ENCODE measurements at places on chromosomes 5 and 9.

GRCh38 chr5:53469946-53470687, 10.3 kb upstream of the FST start:
- no peak for DNase-seq

DNA sequence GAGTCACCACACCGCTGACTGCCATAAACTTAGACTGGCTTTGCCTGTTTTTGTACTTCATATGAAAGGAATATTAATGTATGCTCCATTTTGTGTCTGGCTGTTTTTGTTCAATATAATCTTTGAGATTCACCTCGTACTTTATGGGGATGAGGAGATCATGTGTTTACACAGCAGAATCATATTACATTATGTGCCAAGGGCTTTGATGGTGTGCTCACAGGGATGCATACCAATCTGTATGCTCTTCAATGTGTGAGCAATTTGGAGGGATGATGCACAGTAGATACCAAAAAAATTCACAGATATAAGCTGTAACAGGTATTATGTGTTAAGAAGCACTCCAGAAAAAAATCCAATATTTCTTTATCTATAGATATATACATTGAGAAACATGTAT, 113.7 kb downstream of the GABRB2 start:
- no peak for DNase-seq

- DNase-seq = no peak
These were observed 89.7 kb upstream of the PARP8 start for GRCh38 chr5:50576686-50577256.

DNA sequence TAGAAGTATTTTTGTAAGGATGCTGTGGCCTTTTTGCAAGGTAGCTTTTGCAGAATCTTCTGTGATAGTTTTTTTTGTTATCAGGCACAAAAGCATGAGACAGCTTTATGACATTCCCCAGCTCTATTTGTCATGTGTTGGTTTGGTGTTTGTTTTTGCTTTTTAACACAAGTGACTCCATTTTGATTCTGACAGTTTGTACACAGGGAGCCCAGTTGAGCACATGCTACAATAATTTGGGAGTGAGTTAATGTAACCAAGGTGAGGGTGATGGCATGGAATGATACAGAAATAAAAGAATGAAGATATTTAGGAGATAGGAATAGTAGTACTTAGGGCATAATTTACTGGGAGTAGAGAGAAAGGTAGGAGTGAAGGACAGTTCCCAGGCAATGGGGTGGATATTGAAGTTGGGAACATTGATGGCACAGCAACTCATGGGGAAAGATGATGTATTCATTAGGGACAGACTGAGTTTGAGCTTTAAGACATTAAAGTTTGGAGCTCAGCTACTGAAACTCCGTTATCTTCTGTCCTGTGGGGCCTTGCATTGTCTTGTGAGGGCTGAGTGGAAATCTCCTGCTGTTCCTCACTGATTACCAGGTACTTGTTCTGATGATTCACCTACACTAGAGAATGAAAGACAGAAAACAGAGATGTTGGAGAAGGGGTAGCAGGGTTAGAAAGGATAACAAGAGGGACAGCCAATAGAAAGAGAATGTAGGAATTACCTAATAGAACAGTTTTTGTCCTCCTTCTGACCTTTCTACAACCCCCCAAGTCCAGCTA, 88.3 kb upstream of the CCDC112 start:
- no peak for DNase-seq

DNA sequence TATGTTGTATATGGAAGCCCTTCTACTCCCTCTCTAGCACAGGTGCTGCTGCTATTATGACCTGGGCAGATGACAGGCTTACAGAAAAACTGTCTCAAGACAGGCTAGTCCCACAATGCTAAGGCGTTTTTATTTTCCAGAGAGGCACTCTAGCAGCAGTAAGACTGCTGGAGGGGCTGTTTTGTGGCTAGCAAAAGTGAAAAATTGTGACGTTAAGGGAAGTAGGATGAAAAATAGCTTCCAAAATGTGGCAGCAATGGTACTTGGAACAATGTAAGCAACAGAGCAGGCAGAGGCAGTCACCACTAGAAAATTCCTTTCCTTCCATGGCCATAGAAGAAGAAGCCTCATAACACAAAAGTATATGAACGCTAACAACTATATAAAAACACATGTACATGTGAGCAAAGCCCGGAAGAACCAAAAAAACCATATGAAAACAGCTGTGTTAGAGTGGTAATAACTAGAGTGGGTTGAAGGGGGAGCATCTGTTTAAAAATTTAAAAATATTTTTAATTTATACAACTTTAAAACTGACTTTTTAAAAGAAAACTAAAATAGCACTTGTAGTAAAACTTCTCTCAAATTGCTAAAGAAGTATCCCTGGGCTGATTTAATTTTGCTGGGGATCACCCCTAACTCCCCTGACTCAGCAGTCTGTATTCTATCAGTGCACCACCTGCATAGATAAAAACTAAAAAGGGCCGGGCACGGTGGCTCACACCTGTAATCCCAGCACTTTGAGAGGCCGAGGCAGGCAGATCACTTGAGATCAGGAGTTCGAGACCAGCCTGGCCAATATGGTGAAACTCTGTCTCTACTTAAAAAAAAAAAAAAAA, 30.6 kb downstream of the CLINT1 start:
- DNase-seq = no peak

- no peak for DNase-seq
These were observed 97.9 kb downstream of the MVB12B start for GRCh38 chr9:126424511-126424910.

GRCh38 chr5:169811023-169811422, 169.3 kb downstream of the INSYN2B start:
- no peak for DNase-seq

- DNase-seq = no peak
These were observed 8.1 kb downstream of the CDKN2A start for GRCh38 chr9:21985964-21986667.

DNA sequence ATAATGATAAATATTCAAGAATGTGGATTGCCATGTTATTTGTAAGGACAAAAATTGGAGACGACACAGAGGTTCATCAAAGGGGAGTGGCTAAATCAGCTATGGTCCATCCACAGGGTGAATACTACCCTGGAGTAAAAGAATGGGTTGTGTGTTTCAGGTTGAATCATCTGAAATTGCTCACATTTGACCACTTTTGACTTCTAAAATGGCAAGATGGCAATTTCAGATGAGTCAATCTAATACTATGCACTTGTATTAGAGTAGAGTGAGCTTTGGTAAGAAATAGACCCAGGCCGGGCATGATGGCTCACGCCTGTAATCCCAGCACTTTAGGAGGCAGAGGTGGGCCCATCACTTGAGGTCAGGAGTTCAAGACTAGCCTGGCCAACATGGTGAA, 131.8 kb downstream of the GAPVD1 start:
- DNase-seq = no peak

- no peak for DNase-seq
These were observed 72.6 kb downstream of the TENT4A start for GRCh38 chr5:6785861-6786180.

GRCh38 chr5:178793696-178794095, 63.2 kb upstream of the ZNF354A start:
- no peak for DNase-seq

GRCh38 chr5:93320920-93321445, 260.0 kb downstream of the NR2F1-AS1 start:
- DNase-seq = no peak
